ENCODE measurements at places on chromosomes 7 and 10. TPM values are rescaled to one million over a fixed set of nuclear protein-coding genes. Genes with fewer than 3 reads are reported as not detected.

- no peaks in the 10 kb centered on the region for H3K4me1 ChIP-seq
- H3K4me3 ChIP-seq, result no peak overlapping the region
- H3K27ac ChIP-seq, result no peak overlapping the region
- DNase-seq, result no peak
These were observed 7.8 kb upstream of the PANK1 start for GRCh38 chr10:89652806-89653370.

- no peaks in the 10 kb centered on the region for H3K27me3 ChIP-seq
- peaks cover 3% of the 10 kb centered on the region for H3K4me1 ChIP-seq
- no peak for DNase-seq
- no peak overlapping the region for H3K4me3 ChIP-seq
- no peak overlapping the region for H3K27ac ChIP-seq
- H3K36me3 ChIP-seq, result no peaks in the 10 kb centered on the region
These were observed 7.4 kb downstream of the TMEM248 start for GRCh38 chr7:66928388-66928787.

Gene SLC26A3
- not detected for total RNA-seq

Gene GNG11
- 1.6 TPM for total RNA-seq

Gene KLF14
- total RNA-seq, result not detected

Gene GHRHR
- not detected for total RNA-seq

Gene SFTPD
- 0.70 TPM for total RNA-seq

DNA sequence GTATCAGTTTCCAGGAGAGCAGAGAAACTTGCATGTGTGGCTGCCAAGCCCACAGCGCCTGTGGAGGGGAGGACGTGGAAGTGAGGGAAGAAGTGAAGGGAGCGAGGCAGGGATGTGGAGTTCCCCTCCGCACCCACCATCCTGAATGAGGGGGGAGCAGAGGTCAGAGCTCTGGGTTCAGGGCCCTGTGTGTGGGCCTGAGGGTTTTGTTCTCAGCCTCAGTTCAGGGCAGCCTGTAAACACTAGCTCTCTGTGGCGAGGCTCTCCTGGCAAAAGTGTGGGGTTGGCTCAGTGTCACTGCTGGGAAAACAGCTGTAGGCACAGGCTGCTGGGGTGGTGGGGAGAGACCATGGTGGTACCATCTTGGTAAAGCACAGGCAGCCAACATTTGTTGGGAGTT is 108.4 kb downstream of the C10orf105 start:
- no peak overlapping the region for H3K4me3 ChIP-seq
- no peaks in the 10 kb centered on the region for H3K4me1 ChIP-seq
- H3K27me3 ChIP-seq, result no peaks in the 10 kb centered on the region
- no peak for DNase-seq
